ENCODE measurements at places on chromosomes 1 and 21. TPM values are rescaled to one million over a fixed set of nuclear protein-coding genes. Genes with fewer than 3 reads are reported as not detected.

Gene CELA2A
- total RNA-seq = not detected

DNA sequence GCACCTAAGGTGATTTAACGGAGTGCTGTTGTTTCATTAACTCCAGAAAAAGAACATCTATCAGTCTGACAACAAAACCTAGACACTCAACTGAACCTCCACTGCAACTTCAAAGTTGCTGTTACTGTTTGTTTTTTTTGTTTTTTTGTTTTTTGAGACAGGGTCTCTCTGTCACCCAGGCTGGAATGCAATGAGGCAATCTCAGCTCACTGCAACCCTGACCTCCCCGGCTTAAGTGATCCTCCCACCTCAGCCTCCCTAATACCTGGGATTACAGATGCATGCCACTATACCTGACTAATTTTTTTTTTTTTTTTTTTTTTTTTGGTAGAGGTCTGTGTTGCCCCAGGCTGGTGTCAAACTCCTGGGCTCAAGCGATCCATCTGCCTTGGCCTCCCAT is 66.7 kb upstream of the SDC3 start:
- DNase-seq = no peak

- DNase-seq = no peak
Observed at GRCh38 chr1:91900562-91900961, 14.6 kb upstream of the TGFBR3 start.

- DNase-seq = peak; percentile 92
Observed at GRCh38 chr1:151070474-151071276, at the start of gene GABPB2. GABPB2 (plus strand) TSS chr1:151070761; CDS start chr1:151088190, 17,429 bp downstream.

- DNase-seq = no peak
Observed at GRCh38 chr1:19668888-19669287, 4.2 kb downstream of the HTR6 start.

- DNase-seq = no peak
Observed at GRCh38 chr1:225253173-225253572, 174.7 kb downstream of the LBR start.

DNA sequence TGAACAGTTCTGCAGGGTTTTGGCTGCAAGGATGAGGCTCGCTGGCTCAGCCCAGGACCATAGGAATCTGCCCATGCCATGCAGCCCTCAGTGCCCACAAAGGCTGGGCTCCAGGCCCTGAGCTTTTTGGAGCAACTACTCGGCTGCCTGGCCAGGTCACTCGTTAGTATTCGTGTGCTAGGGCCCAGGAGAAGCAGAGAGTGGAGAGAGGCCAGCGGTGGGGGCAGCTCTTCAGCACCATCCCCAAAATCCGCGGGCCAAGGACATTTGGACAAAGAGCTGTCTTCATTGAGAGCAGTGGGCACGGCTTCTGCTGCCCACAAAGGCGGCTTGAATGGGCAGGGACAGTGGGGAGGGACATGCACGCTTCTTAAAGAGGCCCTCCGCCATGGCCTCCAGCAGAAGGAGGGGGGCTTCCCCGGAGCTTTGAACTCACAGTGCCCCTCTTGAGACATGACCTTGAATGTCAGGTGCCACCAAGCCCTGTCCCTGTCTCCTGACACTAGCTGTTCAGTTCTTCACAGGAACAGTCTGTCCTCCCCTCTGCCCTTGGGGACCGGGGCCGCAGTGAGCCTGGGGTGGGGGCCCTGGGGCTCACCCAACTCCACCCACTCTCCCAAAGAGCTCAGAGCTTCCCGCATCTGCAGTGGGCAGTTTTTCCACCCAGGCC is 106.1 kb upstream of the ARHGEF16 start:
- DNase-seq = no peak

GRCh38 chr1:82062206-82062605 is 261.5 kb downstream of the ADGRL2 start:
- DNase-seq = no peak

DNA sequence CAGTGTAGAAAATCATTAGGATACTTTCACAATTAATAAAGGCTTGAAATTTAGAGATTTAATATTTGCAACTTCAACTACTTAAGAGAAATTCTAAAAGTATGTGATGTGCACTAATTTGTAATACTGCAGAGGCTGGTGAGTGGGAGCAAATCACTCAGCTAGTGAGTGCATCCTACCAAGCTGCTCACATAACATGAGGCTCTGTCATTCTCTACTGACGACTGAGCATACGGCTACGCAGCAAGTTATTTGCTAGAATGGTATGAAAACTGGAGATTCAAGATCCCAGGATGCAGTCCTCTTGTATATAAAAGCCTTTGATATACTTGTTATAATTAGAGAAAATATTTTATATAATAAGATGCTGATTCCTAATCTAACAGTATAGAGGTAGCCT is 90.1 kb downstream of the ATP1B1 start:
- DNase-seq = no peak

DNA sequence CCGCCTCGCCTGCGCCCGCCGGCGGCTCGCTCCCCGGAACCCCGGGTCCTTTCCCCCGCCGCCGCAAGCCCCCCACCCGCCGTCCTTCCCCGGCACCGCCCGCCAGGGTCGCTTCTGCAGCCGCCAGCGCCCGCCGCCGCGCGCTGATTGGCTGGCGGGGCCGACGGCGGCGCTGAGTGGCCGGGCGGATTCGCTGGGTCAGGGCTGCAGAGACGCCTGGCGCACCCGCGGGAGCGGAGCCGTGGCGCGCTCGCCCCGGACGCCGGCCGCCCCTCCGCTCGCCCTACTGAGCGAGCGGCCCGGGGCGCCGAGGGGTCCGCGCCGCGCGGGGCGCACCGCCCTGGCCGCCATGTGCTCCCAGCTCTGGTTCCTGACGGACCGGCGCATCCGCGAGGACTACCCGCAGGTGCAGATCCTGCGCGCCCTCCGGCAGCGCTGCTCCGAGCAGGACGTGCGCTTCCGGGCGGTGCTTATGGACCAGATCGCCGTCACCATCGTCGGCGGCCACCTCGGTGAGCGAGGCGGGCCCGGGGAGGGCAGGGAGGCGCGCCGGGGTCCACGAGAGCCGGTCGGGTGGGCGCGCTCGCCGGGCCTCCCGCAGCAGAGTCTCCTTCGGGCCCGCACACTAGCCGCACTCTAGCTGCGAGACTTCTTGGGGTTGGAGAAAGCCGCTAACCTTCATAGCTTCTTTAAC is at the start of gene RIMKLA:
RIMKLA (plus strand) TSS at position 207 of the 694 bp plus-strand sequence; CDS start at position 350, 143 bp downstream.
- DNase-seq = no peak

DNA sequence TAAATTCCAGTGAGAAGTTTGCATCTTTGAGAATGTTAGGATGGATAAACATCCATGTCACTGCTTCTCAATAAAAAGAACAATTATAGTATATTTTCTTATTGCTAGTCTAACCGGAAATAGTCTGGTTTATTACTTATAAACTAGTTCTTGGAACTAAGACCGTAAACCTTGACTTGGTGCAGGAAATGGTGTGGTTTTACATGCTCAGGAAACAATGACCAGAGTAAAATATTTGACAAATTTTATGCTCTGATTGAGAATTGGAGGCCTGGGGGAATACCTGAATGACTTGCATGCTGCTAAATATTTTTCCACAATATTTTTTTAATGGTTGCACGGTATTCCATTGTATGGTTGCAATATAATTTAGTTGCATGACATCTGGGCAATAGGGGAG is 76.3 kb downstream of the XCL2 start:
- DNase-seq = no peak
